ENCODE measurements at places on chromosomes 6 and 20.

GRCh38 chr6:139640448-139640847, 266.0 kb upstream of the CITED2 start:
- no peak for DNase-seq

DNA sequence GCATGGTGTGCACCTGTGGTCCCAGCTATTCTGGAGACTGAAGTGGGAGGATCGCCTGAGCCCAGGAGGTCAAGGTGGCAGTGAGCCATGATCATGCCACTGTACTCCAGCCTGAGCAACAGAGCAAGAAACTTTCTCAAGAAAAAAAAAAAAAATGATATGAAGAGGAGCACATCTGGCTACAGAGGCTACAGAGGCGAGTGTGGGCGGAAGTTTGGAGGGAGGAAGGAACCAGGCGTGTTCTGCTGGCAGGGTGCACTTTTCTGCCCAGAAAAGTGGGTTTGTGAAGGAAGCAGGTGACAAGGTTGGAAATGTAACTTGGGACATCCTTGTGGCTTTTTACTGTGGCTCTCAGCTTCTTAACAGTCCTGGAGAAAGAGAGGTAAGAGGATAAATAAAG, 96.7 kb downstream of the SNX5 start:
- no peak for DNase-seq

DNA sequence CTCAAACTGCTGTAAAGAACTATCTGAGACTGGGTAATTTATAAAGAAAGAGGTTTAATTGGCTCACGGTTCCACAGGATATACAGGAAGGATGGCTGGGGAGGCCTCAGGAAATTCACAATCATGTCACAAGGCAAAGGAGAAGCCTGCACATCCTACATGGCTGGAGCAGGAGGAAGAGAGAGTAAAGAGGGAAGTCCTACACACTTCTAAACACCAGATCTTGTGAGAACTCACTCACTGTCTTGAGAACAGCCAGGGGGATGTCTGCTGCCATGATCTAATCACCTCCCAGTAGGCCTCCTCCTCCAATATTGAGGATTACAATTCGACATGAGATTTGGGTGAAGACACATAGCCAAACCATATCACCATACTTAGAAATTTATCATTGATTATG, 1307.0 kb upstream of the GJE1 start:
- no peak for DNase-seq

DNA sequence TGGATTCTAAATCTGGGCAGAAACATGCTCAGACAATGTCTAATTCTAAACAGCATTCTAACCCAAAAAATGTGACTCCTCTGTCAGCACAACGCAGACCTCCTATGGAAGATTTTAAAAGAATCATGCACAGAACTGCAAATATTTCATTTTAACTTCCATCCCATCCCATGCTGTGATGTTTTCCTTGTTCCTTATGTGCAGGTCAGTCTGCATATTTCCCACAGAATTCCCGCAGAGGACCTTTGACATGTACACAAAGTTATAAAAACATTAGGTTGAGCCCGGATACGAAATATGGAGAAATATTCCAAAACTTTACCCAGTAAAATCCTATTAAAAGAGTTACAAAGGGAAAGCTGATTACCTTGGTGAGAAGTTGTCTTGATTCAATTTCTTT, 467.1 kb upstream of the EPHA7 start:
- DNase-seq = no peak

DNA sequence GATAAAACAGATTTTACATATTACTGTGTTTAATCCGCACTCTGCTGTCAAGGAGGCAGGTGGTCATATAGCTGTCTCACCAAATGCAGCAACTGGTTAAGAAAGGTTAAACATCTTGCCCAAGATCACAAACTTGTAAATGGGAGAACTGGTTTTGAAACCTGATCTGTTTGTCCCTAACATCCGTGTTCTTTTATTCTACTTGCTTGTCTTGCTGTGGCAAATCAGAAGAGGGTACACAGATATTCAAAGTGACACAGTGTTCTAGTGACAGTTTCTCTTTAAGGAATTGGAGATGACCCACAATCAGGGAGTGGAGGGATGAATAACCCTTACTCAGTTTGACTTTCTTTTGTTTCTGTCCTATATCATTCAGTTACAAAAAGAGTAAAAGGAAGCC, 83.0 kb upstream of the SGK1 start:
- DNase-seq = no peak

DNA sequence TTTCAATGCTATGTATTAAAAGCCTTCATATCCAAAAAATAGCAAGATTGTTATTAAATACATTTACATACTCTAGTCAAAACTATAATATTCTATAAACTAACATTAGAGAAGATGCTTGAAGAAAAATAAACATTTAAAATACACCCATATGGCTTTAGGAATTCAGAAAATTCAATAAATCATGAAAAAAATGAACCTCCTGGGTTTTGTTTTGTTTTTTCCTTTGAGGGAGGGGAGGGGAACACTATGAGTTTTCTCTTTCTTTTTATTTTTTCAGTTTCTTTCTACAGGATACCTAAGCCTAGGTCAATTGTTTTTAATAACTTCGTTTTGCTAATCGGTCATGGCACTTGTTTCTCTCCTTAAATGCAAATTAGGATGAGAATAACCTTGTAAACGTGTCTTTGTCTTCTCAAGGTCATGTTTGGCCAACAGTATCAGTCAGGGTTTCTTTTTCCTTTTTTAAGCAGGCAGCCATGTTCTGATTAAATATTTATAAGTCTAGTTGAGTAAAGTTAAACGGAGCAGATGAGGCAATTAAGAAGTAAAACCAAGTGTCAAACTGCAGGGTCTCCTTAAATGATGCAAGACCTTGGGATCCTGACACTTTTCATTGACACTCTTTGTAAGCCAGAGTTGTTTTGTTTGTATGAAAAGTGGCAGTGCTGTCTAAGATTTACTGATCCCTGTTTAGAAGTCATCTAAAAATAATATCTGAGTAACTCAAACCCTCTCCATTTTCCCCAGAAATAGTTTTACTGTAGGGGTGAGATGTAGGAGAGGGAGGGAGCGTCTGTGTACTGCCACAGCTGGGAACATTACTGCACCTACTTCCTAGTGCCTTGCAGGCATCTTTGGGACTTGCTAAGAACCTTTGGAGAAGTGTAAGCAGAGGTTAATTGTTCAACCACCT, 392.3 kb downstream of the PLCB1 start:
- DNase-seq = no peak

- no peak for DNase-seq
Observed at GRCh38 chr20:18304618-18305017, 16.3 kb downstream of the ZNF133 start.

GRCh38 chr20:4813076-4813862, 91.6 kb downstream of the PRND start:
- no peak for DNase-seq

GRCh38 chr20:48236000-48236970, 451.0 kb upstream of the SULF2 start:
- DNase-seq = no peak

DNA sequence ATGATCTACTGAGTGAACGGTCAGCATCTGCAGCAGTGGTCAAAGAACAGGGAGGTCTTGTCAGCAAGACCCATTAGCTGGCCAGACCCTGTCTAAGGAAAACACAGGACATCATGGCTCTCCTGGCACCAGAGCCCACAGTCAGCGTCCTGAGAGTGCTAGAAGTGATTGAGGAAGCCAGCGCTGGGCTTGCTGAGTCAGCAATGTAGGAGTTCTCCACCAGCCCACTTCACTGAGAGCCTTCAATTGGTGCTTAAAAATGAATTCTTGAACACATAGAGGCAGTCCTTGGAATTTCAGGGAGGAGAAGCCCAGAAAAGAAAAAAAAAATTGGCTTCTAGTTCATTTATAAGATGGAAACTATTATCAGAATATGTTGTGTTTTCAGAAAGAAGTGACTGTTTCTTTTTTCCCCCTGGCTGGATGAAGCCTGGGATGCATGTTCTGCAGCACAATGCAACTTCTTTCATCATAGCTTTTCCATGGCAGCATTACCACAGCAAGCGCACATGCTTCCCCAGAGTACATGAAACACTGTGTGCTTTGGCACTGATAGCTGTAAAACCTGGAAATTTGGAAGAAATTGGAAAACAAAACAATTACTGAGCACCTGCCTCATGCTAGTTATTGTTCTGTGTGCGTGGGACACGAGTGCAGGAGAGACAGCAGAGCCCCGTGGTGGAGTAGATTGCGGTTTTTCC, 899.9 kb downstream of the C6orf118 start:
- no peak for DNase-seq

DNA sequence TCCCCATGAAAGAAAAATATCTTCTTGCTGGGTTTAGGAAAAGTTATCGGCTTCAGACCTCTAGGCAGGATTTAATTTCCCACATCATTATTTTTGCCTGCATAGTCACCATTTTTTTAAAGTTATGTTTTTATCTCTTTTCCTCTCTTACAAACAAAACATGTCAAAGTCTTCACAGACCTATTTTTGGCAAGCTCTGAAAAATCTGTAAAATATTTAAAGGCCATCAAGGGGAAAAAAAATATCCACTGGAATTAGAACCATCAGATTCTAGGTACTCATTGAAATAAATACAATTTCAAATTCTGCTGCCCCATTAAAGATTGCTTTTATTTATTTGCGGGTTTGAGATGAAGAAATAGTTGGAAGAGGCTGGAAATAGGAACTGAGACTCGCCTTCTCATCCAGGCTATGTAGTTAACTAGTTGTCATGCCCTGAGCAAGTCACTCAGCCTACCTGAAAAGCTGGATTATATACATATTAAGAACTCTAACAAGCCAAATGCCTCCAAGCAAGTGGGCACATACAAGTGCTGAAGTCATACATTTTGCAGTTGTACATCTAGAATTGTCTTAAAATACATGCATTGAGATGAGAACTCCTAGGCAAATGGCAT, 101.7 kb upstream of the SASH1 start:
- no peak for DNase-seq

GRCh38 chr20:16215041-16215440, 358.2 kb downstream of the KIF16B start:
- no peak for DNase-seq

DNA sequence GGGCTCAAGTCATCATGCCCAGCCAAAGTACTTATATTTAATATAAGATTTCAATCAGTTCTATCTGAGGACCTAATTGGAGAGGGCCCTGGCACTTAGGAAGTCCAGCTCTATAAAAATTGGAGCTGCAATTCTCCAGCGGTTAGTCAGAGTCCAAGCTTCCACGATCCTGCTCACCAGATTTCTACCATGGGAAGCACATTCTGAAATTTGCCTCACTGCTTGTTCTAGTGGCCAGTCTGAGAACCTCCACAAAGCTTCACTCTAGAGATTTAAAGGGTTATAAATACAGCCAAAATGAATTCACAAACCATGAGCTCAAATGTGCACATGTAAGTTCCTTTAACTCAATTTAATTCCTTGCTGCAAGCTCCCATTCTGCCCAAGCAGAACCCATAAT, 33.5 kb downstream of the PNLDC1 start:
- no peak for DNase-seq

- no peak for DNase-seq
Observed at GRCh38 chr20:19530006-19530405, 228.1 kb upstream of the RIN2 start.

- no peak for DNase-seq
Observed at GRCh38 chr6:37262446-37263026, 4.6 kb upstream of the TMEM217 start.

DNA sequence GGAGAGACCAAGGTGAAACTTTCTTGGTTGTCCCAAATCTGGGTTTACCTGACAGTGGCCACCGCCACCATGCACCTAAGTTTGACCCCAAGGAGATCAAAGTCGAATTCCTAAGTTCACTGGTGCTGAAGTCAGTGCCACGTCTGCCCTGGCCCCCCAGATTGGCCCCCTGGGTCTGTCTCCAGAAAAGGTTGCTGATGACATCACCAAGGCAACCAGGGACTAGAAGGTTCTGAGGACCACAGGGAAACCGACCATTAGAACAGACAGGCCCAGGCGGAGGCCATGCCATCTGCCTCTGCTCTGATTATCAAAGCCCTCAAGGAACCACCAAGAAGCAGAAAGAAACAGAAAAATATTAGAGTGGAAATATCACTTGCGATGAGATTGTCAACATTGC, 91.2 kb downstream of the DLL1 start:
- DNase-seq = no peak

GRCh38 chr6:70210462-70210861, 92.4 kb downstream of the COL9A1 start:
- no peak for DNase-seq

GRCh38 chr20:47865912-47866311, 80.6 kb upstream of the SULF2 start:
- no peak for DNase-seq

GRCh38 chr20:48282591-48283228, 497.4 kb upstream of the SULF2 start:
- DNase-seq = no peak

DNA sequence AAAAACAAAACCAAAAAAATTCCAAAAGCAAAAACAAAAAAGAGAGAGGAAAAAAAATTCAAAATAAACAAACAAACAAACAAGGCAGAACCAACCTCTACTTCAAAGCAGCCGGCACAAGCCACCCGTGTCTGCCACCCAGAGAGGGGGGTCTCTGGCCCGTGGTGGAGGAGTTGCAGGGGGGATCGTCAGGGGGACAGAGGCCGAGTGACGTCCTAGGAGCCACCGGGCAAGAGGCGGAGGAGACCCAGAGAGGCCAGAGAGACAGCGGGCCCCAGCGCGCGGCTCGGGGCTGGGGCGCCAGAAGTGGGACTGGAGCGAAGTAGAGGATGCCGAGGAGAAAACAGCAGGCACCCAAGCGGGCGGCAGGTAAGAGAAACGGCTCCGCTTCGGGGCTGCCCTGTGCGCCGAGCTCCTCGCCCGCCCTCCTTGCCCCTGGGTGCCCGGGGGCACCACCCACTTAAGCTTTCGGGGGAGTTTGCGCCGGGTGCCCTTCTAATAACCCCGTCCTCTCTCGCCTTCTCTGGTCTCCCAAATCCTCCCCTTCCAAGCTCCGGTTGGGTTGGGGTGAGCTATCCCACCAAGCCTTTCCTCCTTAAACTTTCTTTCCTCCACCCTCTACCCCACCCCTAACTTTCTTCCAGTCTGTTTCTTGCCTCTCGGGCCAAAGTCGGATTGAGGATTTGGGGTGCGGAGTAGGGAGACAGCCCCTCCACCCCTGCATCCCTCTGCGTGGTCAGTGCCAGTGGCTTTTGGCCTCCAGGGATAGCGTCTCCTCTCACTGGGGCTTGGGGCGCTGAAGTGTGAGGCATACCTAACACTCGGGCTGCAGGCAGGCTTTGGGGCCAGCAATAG, 1.0 kb downstream of the TSHZ2 start:
- DNase-seq = no peak

- DNase-seq = no peak
Observed at GRCh38 chr6:15491986-15492269, 170.9 kb downstream of the DTNBP1 start.

DNA sequence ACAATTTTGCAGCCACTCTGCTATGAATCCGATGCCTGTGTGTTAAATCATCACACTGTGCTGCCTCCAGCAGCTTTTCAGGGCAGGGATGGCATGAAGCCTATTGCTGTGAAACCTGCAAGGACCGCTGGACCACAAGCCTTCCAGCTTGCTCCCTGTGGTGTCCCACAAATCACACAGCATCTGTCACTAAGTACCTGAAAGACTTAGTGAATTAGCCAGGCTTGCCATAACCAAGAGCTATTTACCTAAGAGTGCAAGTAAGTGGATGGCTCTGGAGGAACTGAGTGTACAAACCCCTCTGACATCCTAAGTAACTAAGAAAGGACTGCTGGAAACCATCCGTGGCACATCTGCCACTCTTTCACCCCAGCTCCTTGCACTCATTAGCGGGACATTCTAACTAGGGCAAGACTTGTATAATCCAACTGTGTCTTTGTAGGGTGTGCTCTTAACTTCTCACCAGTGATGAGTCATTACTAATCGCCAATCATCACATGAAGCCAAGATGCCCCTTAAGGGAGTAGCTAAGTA, 34.7 kb downstream of the FOXQ1 start:
- no peak for DNase-seq

- no peak for DNase-seq
Observed at GRCh38 chr6:106474466-106474865, 113.9 kb downstream of the CRYBG1 start.

Data from stimulated activated CD4-positive, alpha-beta T cell treated with anti-CD3 and anti-CD28 coated beads, TNF-alpha, amount 100 ng/mL, for 1 hour (primary cell).